Fibroblast of gingiva (primary cell): ENCODE measurements at places on chromosomes 13 and 19.
A peak's percentile ranks its signal among the peaks of the same experiment; 100 is the strongest.

DNA sequence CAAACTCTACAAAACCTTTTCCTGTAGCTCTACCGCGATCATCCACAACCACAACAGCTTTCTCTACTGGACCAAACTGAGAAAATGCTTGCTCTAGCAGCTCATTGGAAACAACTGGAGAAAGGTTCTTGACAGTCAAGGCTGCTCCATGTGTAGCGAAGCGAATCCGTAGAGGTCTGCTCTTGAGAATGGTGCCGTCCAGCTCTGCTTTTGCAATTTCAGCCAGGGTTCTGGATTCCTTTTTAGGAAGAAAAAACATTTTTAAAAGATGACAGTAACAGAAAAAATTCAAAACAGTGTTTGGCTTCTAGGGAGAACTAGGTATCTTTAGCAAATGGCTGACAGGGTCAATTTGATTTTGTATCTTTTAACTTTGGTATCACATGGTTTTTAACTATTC, 10.4 kb downstream of the PSPC1 start:
- peak; percentile 18 for DNase-seq

- DNase-seq = no peak
Measured at GRCh38 chr19:48385461-48386087, 5.8 kb downstream of the KDELR1 start.

- no peak for DNase-seq
Measured at GRCh38 chr19:15859187-15859586, 38.7 kb downstream of the CYP4F2 start.

- DNase-seq = no peak
Measured at GRCh38 chr19:41031916-41032315, 40.8 kb downstream of the CYP2B6 start.

DNA sequence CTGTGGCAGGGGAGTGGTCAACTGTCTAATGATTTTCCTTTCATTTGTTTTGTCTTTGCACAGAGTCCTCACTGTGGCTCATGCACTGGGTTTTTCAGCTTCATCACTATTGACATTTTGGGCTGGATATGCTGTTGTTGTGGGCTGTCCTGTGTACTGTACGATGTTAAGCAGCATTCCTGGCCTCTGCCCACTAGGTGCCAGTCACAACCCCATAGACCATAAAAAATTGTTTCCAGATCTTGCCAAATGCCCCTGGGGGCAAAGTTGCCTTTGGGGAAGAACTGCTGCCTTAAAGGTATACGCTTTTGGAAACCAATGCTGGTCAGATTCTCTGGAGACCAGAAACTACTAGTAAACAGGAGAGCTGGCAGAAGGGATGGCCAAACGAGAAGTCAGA, 310.4 kb downstream of the SPRY2 start:
- peak; percentile 82 for DNase-seq

DNA sequence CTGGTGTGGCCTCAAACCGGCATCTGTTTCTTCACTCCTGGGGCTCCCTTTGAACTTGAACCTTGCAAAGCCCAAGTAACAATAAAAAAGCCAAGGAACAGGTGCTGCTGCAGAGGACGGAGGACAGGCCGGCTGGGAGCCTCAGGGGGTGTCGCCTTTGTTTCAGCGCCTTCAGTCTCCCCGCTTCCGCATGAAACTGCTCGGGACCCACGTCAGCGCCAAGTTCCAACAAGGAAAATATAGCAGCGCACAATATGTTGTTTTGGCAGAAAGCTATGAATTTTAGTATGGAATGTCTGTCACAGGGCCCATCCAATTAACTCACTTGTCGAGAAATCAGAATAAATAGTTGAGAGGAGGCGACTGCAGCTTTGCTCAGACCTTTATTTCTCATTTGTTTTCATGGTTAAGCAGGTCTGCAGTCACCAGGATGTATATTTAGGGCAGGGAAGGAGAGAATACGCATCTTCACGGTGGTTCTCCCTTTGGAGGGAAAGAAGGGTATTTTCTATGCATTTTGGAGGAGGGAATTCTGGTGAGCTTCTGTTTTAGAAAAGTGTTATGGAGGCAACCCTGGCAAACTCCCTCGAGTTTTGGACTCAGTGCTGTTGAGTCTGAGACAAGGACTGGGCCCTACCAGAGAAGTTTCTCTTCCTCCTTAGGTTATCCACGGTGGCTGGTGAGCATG, 34.3 kb upstream of the MEDAG start:
- DNase-seq = no peak
